ENCODE measurements at places on chromosomes 6 and 20. TPM values are rescaled to one million over a fixed set of nuclear protein-coding genes. Genes with fewer than 3 reads are reported as not detected.

GRCh38 chr6:156053626-156054025 lies 598.0 kb upstream of the NOX3 start:
- no peak overlapping the region for H3K27ac ChIP-seq
- H3K4me3 ChIP-seq, result no peak overlapping the region
- no peaks in the 10 kb centered on the region for H3K36me3 ChIP-seq
- H3K27me3 ChIP-seq, result no peaks in the 10 kb centered on the region

DNA sequence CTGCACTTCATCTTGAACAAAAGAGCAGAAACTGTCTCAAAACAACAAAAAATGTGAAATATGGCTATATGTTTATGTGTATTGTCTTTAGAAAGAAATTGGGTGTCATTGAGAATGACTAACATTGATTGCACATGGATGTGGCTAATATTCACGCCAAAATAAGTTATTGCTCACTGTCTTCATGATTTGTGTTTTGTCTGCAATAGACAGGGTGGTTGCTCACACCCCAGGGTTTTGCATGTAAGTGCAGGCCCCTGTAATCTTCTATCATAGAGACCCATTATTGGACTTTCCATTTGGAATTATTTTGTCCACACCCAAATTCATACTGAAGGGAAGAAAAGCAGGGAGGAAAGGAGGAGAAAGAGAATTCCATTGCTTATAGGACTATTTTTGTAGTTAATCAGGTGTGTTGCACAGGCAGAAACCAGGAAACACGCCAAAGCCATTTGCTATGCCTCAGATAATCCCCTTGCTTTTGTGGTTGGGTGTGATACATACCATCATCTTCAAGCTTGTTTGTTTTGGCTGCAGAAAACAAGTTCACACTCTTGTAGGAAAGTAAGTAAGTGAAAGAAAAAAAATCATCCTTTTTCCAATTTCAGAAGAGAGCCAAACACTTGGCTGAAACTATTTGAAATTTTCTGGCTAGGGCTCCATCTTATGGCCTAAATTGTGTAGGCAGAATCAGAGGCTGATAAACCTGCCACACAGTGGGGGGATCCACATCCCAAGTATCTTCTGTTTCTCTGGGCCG lies 214.1 kb downstream of the COL12A1 start:
- no peak overlapping the region for H3K4me3 ChIP-seq
- H3K27ac ChIP-seq, result no peak overlapping the region
- H3K4me1 ChIP-seq, result no peaks in the 10 kb centered on the region
- no peaks in the 10 kb centered on the region for H3K27me3 ChIP-seq
- H3K36me3 ChIP-seq, result no peaks in the 10 kb centered on the region

SAMD3 gene
- 1.2 TPM for polyA plus RNA-seq

FAM162B gene
- 0.95 TPM for polyA plus RNA-seq

DNA sequence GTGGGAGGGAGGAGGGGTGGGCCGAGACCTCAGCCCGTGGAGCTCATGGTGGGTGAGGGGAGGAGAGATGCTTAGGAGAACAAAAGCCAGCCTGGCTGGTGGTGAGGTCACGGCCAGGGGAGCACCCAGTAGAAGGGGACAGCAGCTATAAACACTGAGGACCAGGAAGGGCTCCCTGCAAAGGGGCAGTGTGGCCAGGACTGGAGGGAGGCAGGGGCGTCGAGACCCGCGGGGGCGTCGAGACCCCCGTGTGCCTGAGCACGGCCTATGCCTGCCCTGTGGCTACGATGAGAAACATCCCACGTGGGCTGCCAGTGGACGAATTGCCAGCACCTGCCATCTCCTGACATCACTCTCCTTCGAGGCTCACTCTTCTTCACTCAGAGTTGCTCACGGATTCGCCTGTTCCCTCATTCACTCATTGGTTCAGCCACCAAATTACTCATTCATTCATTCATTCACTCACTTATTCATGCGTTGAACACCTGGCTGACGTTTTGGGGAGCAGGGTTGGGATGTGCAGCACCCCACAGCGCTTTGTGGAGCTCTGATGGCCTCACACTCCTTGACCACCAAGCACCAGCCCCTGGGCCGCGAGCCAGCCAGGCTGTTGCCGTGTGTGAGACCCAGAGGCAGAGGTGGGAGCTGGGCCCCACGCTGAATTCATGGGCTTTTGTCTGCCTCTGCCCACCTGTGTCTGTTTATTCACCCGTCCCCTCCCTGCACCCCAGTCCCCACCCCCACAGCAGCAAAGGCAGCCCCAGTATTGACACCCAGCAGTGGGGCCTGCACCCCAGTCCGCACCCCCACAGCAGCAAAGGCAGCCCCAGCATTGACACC lies 61.2 kb upstream of the BHLHE23 start:
- no peak overlapping the region for H3K27ac ChIP-seq
- no peak overlapping the region for H3K4me3 ChIP-seq
- no peaks in the 10 kb centered on the region for H3K36me3 ChIP-seq
- H3K4me1 ChIP-seq, result no peaks in the 10 kb centered on the region

DNA sequence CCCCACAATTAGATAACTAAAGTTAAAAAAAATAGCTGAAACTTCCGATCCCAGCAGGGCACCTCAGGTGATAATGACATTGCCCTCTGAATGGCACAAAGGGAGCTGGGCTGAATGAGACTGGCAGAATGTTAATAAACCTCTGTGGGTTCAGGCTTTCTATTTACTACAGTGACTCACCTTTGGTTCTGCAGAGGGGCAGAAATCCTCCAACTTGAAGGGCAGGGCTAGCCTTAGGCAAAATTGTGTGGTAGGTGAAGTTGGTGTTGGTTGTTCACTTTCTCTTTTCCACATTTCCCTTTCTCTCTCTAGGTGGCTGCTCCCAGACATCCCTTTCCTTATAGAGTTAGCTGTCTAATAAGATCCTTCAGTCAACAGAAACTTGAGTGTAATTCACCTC lies 625.2 kb downstream of the EPM2A start:
- H3K4me1 ChIP-seq, result no peaks in the 10 kb centered on the region
- H3K36me3 ChIP-seq, result no peaks in the 10 kb centered on the region
- H3K4me3 ChIP-seq, result no peak overlapping the region
- no peaks in the 10 kb centered on the region for H3K27me3 ChIP-seq

GRCh38 chr6:45590696-45591184 lies 213.0 kb upstream of the SUPT3H start:
- no peaks in the 10 kb centered on the region for H3K36me3 ChIP-seq
- DNase-seq, result no peak
- no peak overlapping the region for H3K4me3 ChIP-seq

DNA sequence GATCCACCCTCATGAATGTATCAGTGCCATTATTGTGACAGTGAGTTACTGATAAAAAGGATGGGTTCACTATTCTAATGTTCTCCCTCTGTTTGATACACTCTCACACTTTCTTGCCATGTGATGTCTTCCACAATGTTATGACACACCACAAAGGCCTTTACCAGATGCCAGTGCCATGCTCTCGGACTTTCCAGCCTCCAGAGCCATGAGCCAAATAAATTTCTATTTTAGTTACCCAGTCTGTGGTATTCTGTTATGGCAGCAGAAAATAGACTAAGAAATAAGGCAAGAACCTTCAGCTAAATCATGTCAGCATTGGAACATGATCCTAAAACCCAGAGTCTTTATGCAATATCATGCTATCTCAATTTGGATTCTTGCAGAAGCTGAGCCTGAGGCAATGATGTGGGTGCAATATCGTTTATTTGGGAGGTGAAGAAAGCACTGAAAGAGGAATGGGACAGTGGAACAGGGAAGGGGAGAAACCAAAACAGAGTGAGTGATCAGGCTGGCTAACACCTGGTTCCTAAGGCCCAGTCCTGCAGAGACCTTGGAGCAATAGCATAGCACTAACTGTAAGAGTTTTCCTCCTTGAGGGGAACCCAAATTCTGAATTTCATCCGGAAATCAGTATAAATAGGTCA lies 130.4 kb upstream of the LRFN2 start:
- H3K27ac ChIP-seq, result no peak overlapping the region
- H3K4me1 ChIP-seq, result no peaks in the 10 kb centered on the region
- no peak overlapping the region for H3K4me3 ChIP-seq
- no peak for DNase-seq

DNA sequence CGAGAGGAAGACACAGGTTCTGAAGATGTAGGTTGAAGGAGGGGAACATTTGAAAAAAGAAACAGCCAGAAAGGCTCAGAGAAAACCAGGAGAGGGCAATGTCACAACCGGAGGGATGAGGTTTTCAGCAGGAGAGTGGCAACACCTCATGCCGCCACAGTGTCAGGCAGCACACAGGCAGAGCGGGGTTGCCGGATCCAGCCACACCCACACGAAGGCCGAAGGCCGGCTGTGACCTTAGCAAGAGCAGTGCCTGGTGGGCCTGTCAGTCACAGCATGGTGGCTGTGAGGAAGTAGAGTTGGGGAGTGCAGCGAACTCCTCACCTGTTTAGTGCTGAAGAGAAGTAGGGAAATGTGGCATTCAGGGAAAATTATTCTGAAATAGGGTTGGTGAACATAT lies 14.0 kb downstream of the HDDC2 start:
- no peak overlapping the region for H3K4me3 ChIP-seq
- H3K27ac ChIP-seq, result no peak overlapping the region
- no peaks in the 10 kb centered on the region for H3K27me3 ChIP-seq
- DNase-seq, result no peak
- no peaks in the 10 kb centered on the region for H3K4me1 ChIP-seq

NOX3 gene
- polyA plus RNA-seq, result not detected

OPN5 gene
- polyA plus RNA-seq, result not detected

DNA sequence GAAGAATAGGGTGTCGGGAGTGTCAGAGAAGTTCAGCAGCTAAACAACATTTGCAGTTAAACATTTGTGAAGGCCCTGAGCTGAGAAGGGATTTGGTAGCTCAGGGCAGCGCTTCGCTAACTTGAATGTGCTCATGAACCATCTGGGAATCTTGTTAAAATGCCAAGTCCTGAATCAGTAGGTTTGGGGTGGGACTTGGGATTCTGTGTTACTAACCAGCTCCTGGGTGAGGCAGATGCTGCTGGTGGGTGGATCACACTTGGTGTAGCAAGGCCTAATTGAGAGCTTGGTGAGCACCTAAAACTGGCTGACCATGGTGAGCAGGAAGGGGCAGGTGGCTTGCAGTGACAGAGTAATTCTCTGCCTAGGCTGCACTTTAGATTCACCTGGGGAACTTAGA lies 5.9 kb downstream of the PTPRA start:
- no peaks in the 10 kb centered on the region for H3K27me3 ChIP-seq
- DNase-seq, result no peak
- no peak overlapping the region for H3K27ac ChIP-seq
- H3K36me3 ChIP-seq, result no peaks in the 10 kb centered on the region
- no peaks in the 10 kb centered on the region for H3K4me1 ChIP-seq
- no peak overlapping the region for H3K4me3 ChIP-seq

DNA sequence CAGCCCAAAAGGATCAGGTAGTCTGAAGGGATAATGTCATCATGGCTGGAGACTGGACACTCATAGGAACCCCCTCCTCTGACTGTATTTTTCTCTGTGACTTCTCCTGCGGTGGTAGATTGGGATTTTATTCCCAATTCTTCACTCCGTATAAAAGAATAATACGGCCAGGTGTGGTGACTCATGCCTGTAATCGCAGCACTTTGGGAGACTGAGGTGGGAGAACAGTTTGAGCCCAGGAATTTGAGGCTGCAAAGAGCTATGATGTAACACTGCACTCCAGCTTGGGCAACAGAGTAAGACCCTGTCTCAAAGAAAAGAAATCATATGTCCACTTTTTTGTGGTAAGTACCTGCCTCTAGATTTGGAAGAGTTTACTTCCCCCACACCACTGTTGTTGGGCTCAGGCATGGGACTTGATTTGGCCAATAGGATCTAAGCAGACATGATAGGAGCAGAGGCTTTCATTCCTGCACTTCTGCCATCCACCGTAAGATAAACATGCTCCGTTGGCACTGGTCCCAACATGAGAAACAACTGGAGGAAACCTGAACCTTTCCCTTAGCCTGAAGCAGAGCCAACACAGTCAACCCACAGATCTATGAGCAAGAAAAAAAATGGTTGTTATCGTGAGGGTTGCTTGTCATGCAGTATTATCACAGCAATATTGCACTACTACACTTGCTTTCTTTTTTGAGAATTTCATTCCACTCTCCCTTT lies 82.0 kb downstream of the JPH2 start:
- no peaks in the 10 kb centered on the region for H3K4me1 ChIP-seq
- no peak overlapping the region for H3K4me3 ChIP-seq
- H3K27me3 ChIP-seq, result no peaks in the 10 kb centered on the region
- DNase-seq, result no peak
- no peak overlapping the region for H3K27ac ChIP-seq

DNA sequence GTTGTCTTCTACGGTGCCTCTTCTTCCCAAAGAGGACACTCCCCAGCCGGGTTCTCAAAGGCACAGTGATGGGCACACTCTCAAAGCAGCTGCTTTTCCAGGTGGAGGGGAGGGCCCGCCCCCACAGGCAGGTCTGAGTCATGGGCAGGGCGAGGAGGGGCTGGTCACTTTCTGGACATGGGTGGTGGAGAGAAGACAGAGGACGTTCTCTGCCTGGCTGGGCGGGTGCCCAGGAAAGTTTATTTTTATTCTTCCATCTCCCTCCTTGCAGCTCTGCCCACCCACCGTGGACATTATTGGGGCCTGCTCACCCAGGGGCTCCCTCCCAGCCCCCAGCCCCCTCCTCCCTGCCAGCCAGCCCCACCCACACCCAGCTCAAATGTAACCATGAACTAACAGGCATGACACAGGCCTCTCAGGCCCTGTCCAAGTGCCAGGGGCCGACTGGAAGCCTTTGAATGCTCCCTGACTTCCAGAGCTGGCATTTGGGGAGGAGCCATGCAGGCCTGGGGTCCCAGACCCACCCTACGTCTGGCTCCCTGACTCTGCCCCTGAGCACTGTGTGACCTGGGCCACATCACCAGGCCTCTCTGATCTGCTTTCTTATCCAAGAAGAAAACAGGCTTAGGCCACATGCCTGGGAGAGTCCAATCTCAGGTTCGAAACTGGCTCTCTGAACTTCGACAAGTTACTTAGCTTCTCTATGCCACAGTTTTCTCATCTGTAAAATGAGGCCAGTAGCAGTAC lies 8.0 kb downstream of the TGM2 start:
- no peaks in the 10 kb centered on the region for H3K36me3 ChIP-seq
- H3K27ac ChIP-seq, result no peak overlapping the region
- H3K4me1 ChIP-seq, result peaks cover 4% of the 10 kb centered on the region
- DNase-seq, result no peak
- no peak overlapping the region for H3K4me3 ChIP-seq
